ENCODE measurements at places on chromosomes 4 and X. TPM values are rescaled to one million over a fixed set of nuclear protein-coding genes. Genes with fewer than 3 reads are reported as not detected.

DNA sequence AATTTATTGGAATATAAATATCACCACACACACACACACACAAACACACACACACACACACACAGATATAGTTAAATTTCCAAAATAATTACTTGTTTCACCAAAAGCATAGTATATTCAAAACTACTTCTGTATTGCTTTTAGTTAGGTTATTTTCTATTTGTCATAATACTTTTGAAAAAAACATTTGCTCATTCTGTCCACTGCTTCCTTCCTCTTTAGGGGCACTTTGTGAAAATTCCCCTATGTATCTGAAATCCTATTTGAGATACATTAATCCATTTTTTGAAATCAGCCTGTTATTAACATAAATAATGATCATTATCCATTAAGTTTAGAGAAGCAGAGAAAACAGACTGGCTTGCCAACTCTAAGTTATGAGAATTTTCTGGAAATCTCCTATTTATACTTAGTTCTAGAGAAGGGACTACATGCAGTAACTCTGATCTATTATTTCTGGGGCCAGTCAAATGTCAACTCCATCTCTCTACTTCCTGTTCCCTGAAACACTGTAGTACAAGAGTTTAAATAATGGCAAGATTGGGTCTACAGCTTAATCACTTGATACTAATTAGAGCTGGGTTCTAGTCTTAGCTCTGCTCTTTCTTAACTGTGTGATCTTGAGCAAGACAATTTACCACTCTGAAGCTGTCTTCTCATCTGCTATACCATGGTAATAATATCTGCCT, 54.4 kb upstream of the GPR174 start:
- no peak for DNase-seq

- no peak for DNase-seq
These were observed 8.8 kb upstream of the TLL1 start for GRCh38 chr4:165864271-165864670.

GRCh38 chr4:110518889-110519490, 43.0 kb downstream of the ENPEP start:
- DNase-seq = no peak

DNA sequence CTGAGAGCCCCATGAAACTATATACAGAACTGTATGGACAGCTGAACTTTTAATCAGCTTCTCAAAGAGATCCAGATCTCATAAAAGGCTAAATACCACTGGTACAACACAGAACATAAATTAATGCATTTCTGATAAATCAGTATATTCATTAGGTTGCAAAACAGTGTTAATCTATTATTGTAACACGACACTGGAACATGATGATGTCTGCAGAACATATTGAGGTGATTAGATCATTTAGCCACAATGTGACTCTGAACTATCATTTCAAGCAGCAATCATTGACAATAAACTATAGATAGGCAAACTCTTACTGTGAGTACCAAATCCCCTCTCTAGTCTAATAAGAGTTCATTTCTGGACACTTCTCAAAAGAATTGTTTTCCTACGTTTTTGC, 50.3 kb downstream of the GASK1B start:
- DNase-seq = no peak

- no peak for DNase-seq
These were observed 72.4 kb upstream of the KLHL13 start for GRCh38 chrX:118189000-118189399.

- DNase-seq = no peak
These were observed 9.6 kb upstream of the TMSB4X start for GRCh38 chrX:12965131-12965940.

- no peak for DNase-seq
These were observed 111.0 kb downstream of the EFNB1 start for GRCh38 chrX:68939868-68940267.

DNA sequence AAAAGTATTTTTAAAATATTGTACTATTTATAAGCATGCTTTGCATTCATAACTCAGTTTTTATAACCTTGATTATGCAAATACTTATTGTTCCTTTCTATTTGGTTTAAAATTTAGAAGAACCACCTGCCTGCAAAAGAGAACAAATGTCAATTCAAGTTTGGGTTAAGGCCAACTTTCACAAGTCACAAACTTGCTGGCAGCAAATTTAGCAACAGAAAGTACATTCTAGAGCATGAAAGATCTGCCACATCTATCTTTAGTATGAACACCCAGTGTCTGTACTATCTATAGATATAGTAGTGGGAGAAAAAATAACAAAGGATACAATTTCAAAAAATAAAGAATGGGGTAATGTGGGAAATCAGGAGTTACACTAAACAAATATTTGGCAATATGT, 1014.2 kb downstream of the C4orf33 start:
- no peak for DNase-seq

DNA sequence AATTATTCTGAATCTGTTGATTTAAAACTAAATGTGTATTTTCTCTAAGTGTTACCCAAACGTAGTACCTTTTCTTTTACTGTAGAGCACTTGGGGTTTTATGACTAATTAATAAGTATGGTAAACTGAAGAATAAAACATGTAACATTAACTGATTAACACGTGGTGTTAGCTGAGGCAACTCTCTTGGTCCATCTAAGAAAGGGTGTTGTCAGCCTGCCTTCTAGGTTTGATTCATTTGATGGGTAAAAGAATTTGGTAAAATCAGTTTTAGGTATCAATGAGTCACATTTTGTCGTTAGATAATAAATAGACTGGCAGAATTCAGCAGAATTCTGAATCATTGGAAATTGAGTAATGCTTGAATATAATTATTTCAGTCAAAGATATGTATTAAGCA, 99.7 kb downstream of the AFF1 start:
- DNase-seq = no peak

DNA sequence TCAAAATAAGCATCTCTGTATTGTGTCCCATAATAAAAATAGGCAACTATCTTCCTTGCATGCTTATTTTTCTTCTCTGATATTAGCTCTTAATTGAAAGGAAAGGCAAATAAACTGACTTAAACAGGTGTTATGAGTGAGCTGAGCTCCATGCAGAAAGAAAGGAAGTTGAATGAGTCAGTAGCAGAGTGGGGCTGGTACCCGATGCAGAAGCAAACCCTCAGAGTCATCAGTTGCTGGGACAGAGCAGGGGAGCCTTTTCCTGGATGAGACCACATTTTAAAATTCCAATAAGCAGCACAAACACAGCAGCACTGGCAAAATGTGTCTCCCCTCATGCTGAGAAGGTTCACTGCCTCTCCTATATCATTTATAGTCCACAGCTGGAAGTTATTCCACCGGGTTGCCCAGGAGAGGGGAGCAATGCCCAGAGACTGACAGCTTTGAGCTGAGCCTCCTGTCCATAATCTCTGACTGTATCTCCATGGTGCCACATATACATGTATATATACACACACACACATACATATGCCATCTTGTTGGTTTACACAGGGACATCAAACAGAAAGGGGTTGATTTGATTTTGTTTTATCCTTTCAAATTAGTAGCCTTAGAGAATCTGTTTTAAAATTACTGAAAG, 274.3 kb upstream of the PPARGC1A start:
- DNase-seq = no peak

- no peak for DNase-seq
These were observed 298.4 kb downstream of the ARHGAP24 start for GRCh38 chr4:85773372-85773771.

- no peak for DNase-seq
These were observed 1976.7 kb upstream of the ADGRL3 start for GRCh38 chr4:59223292-59223941.

DNA sequence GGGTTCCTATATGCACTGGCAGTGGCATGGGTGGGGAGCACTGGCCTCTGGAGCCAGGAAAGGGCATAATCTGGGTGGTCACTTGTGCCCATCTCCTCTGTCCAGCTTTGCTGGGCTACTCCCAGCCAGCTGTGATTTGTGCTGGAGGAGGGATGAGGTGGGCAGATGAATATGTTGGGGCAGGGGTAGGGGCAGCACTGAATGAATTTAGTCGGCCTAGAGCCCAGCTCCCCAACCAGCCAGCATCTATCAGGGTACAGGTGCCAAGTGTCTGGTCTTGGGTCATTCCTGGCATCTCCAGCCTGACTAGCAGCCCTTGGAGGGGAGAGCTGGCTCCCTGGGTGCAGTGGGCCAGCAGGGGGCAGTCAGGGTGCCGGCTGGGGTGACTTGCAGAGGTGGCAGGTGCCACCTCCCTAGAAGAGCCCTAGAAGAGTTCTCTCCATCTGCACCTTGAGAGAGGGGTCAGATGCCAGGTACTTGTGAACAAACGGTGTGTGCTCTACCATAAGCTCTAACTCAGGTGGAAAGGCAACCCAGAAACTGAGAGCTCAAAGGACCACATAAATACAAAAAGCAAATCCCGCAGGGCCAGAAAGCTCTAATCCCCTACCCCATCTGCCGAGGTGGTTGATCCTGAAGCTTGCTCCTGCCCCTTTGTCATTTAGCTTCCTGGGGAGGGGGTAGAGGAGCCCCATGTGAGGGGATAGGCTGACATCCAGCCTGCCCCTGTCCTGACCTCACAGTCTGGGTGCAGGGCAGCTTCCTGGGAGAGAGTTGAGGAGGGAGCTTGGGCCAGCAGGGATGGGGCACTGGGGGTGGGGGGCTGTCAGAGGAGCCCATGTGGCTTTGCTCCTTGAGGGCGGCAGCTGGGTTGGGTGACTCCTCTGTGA, 2.2 kb downstream of the SORCS2 start:
- DNase-seq = no peak

The FHIP1A gene
- polyA plus RNA-seq = 5.8 TPM

The C4orf36 gene
- 0.42 TPM for polyA plus RNA-seq

The KCTD8 gene
- polyA plus RNA-seq = 4.4 TPM

The FAM53A gene
- polyA plus RNA-seq = 1.4 TPM

The ZNF185 gene
- 38.5 TPM for polyA plus RNA-seq

The TCP11X1 gene
- polyA plus RNA-seq = not detected

The STATH gene
- polyA plus RNA-seq = 0.56 TPM

The PPBP gene
- 5.3 TPM for polyA plus RNA-seq

The ZNF157 gene
- 1.4 TPM for polyA plus RNA-seq

The SHROOM2 gene
- polyA plus RNA-seq = 16.6 TPM
